ENCODE measurements at places on chromosomes 11 and 22.

GRCh38 chr11:100830978-100831732 is 144.1 kb downstream of the ARHGAP42 start:
- DNase-seq = peak; percentile 76

DNA sequence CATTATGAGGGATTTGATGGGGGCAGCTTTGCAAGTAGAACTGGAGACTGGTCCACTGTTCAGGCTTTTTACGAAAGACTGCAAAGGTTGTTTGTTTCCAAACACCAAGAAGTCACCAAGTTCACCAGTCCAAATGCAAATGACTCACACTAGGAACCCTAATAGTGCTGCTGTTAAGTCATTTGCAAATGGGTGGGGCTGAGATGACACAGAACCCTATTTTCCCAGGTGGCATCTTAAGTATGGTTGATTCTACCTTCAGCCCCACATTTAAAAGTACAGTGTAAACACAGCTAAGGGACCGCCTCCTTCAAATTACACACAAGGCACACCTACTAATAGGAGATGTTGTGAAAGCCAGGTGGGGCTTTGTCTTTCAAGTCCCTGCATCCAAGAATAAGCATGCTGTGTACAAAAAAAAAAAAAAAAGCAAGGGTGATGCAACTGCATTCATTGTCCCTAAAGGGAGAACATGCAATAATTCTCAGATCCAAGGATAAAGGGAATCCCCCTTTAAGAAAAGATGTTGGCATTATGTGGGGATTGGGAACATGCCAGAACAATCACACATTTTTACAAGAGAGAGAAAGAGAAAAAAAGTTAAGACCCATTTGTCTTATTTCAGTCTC is 27.3 kb downstream of the BDNF start:
- peak; percentile 47 for DNase-seq

DNA sequence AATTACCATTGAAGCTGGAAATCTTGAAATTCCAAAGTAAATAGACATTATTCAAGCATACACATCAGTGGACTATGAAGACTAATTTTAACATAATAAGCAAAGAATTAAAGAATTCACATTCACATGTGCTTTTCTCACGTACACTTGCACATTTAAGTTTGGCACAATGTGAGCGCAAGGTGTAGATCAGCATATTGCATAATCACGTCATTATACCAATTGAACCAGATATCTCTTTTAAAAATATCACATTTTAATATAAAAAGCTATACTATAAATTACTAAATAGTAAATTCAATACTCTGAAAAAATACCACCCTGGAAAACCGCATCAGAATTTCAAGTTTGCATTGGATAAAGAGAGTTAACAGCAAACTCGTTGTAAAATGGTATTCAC is 60.7 kb downstream of the SESN3 start:
- no peak for DNase-seq

- no peak for DNase-seq
Measured at GRCh38 chr11:10937385-10937771, 79.5 kb upstream of the ZBED5 start.

- peak; percentile 71 for DNase-seq
Measured at GRCh38 chr11:107689317-107690202, 22.3 kb downstream of the SLN start.

Measured in EH (cell line).